ENCODE measurements at places on chromosomes 16 and 17. TPM values are rescaled to one million over a fixed set of nuclear protein-coding genes. Genes with fewer than 3 reads are reported as not detected.

The AXIN1 gene
- total RNA-seq = 50.4 TPM

The C17orf78 gene
- total RNA-seq = not detected

The SMIM36 gene
- not detected for total RNA-seq

GRCh38 chr17:81574643-81574956, 22.4 kb upstream of the FAAP100 start:
- no peak overlapping the region for H3K27ac ChIP-seq
- DNase-seq = no peak
- H3K4me3 ChIP-seq = no peak overlapping the region

- no peak for DNase-seq
- no peak overlapping the region for H3K4me3 ChIP-seq
- H3K27me3 ChIP-seq = no peaks in the 10 kb centered on the region
- H3K36me3 ChIP-seq = peaks cover 10% of the 10 kb centered on the region
- H3K27ac ChIP-seq = no peak overlapping the region
Observed at GRCh38 chr17:16339959-16340358, 13.3 kb downstream of the CENPV start.

DNA sequence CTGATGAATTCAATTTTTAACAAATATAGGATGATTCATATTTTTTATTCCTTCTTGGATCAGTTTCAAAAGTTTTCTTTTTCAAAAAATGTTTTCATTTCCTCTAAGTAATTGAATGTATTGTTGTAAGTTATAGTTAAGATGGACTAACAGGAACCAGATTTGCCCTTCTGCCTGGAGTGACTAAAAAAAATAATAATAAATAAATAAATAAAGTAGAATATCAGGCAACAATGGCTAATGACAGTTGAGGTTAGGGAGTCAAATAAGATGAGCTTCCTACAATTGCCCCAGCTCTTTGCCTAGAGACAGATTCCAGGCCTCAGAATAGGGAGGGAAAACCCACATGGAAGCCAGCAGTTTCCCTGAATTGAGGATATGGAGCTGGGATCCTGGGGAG, 73.7 kb upstream of the MSI2 start:
- H3K27ac ChIP-seq = no peak overlapping the region
- no peaks in the 10 kb centered on the region for H3K4me1 ChIP-seq
- DNase-seq = no peak
- H3K27me3 ChIP-seq = no peaks in the 10 kb centered on the region

- H3K4me1 ChIP-seq = peaks cover 5% of the 10 kb centered on the region
- no peak for DNase-seq
- peaks cover 11% of the 10 kb centered on the region for H3K27me3 ChIP-seq
- no peaks in the 10 kb centered on the region for H3K36me3 ChIP-seq
Observed at GRCh38 chr17:3046753-3047152, 16.7 kb downstream of the OR1D5 start.

DNA sequence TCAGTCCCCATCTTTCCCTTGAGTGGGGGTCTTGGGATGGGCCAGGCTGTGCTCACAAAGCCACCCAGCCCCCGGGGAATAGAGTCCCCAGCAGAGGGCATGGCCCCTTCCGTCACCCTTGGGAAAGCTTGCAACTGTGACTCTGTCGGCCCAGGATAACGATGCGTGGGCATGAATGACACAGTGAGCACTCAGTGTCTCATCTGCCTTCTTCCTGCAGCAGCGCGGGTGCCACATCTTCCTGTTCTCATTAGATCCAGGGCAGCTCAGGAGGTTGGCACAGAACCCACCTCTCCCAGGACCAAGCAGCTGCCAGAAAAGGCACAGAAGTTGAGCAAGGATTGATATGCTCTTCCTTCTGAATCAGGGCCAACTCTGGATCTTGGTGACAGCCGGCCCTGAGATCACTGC, 84.7 kb downstream of the MRC2 start:
- no peaks in the 10 kb centered on the region for H3K4me1 ChIP-seq
- no peak for DNase-seq
- H3K4me3 ChIP-seq = no peak overlapping the region
- no peaks in the 10 kb centered on the region for H3K27me3 ChIP-seq
- no peak overlapping the region for H3K27ac ChIP-seq

- no peak for DNase-seq
- H3K4me3 ChIP-seq = no peak overlapping the region
- H3K4me1 ChIP-seq = peaks cover 49% of the 10 kb centered on the region
- no peaks in the 10 kb centered on the region for H3K27me3 ChIP-seq
Observed at GRCh38 chr16:29824589-29825144, 4.4 kb downstream of the MVP start.

- H3K4me3 ChIP-seq = no peak overlapping the region
- DNase-seq = no peak
- H3K4me1 ChIP-seq = peaks cover 9% of the 10 kb centered on the region
Observed at GRCh38 chr16:30710971-30711370, 12.0 kb downstream of the SRCAP start.

GRCh38 chr17:36937959-36938565, 787 bp downstream of the LHX1 start:
- peaks cover 95% of the 10 kb centered on the region for H3K4me1 ChIP-seq
- DNase-seq = no peak
- H3K36me3 ChIP-seq = no peaks in the 10 kb centered on the region

GRCh38 chr17:45923511-45924268, 29.3 kb downstream of the MAPT start:
- H3K27ac ChIP-seq = no peak overlapping the region
- no peak for DNase-seq
- peaks cover 35% of the 10 kb centered on the region for H3K27me3 ChIP-seq
- no peaks in the 10 kb centered on the region for H3K4me1 ChIP-seq
- no peaks in the 10 kb centered on the region for H3K36me3 ChIP-seq

GRCh38 chr16:8253718-8254117, 336.6 kb downstream of the TMEM114 start:
- no peak overlapping the region for H3K27ac ChIP-seq
- no peaks in the 10 kb centered on the region for H3K4me1 ChIP-seq
- H3K36me3 ChIP-seq = no peaks in the 10 kb centered on the region
- no peaks in the 10 kb centered on the region for H3K27me3 ChIP-seq

- H3K27ac ChIP-seq = no peak overlapping the region
- H3K4me3 ChIP-seq = no peak overlapping the region
- H3K27me3 ChIP-seq = no peaks in the 10 kb centered on the region
- H3K36me3 ChIP-seq = peaks cover 75% of the 10 kb centered on the region
Observed at GRCh38 chr16:56475201-56475600, 23.8 kb downstream of the OGFOD1 start.

DNA sequence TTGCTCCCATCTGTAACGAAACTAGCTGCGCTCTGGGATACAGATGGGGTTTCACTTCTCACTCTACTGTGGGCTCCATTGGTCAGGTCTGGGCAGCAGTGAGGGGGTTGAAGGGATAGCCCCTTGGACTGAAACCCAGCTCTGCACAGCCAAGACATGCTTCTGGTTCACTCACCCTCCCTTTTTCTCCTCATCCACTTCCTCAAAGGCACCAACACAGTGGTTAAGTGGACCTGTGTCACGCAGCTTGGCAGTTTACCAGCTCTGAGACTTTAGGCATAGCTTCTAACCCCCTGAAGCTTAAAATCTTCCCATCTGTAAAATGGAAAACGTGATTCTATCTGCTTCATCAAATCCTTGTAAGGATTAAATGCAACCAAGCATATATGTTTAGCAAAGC, 11.5 kb upstream of the KRT38 start:
- no peak overlapping the region for H3K27ac ChIP-seq
- H3K36me3 ChIP-seq = no peaks in the 10 kb centered on the region
- no peaks in the 10 kb centered on the region for H3K4me1 ChIP-seq
- H3K4me3 ChIP-seq = no peak overlapping the region
- no peaks in the 10 kb centered on the region for H3K27me3 ChIP-seq

Measured in T-cell (primary cell).